ENCODE measurements at places on chromosomes 6 and 20.

DNA sequence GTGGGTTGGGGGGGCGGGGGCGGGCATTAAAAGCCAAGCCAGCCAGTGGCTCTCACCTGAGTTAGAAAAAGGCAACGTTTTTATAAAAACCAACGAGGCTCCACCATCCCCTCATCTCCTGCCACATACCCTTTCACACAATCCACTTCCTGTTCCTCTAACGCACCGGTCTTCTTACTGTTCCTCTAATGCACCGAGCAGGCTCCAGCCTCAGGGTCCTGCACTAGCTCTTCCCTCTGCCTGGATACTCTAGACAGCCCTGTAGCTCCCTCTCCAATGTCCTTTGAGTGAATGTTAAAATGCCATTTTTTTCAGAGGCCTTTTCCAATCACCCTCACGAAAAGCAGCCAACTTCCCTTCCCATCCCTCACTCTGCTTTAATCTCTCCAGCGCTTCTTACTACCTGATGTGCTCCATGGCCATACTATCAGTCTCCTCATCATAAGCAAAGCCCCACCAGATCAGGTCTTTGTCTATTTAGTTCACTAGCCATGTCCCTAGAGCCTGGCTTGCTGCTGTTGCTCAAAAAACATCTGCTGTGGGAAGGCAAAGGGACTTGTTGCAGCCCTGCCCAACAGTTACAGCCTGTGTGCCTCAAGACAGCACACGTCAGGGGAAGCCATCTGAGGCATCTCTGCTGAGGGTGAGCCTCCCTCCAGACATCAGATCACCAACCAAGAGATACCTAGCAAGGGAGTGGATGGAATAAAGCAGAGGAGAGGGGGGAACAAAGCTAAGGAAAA is 3.9 kb downstream of the FKBP1A start:
- H3K27me3 ChIP-seq = no peaks in the 10 kb centered on the region
- peak overlapping the region; percentile 91 for H3K27ac ChIP-seq
- DNase-seq = no peak
- peaks cover 45% of the 10 kb centered on the region for H3K4me1 ChIP-seq
- H3K4me3 ChIP-seq = peak overlapping the region; percentile 11
- peaks cover 18% of the 10 kb centered on the region for H3K36me3 ChIP-seq

- DNase-seq = no peak
- H3K27me3 ChIP-seq = peaks cover 39% of the 10 kb centered on the region
- H3K27ac ChIP-seq = no peak overlapping the region
- H3K4me3 ChIP-seq = no peak overlapping the region
- peaks cover 7% of the 10 kb centered on the region for H3K4me1 ChIP-seq
Observed at GRCh38 chr6:88116276-88116675, 49.9 kb downstream of the CNR1 start.

GRCh38 chr6:23566418-23566817 is 559.6 kb upstream of the NRSN1 start:
- no peak overlapping the region for H3K27ac ChIP-seq
- H3K36me3 ChIP-seq = no peaks in the 10 kb centered on the region
- no peaks in the 10 kb centered on the region for H3K4me1 ChIP-seq

GRCh38 chr6:89944826-89945407 is 50.6 kb downstream of the GJA10 start:
- DNase-seq = peak; percentile 28
- H3K27ac ChIP-seq = no peak overlapping the region
- H3K4me1 ChIP-seq = peaks cover 21% of the 10 kb centered on the region
- H3K4me3 ChIP-seq = no peak overlapping the region

- no peak for DNase-seq
- peaks cover 12% of the 10 kb centered on the region for H3K36me3 ChIP-seq
- no peak overlapping the region for H3K27ac ChIP-seq
- H3K4me3 ChIP-seq = no peak overlapping the region
Observed at GRCh38 chr6:47519279-47519678, 41.7 kb downstream of the CD2AP start.

GRCh38 chr6:94955156-94955555 is 622.2 kb upstream of the MANEA start:
- peaks cover 74% of the 10 kb centered on the region for H3K27me3 ChIP-seq
- H3K4me3 ChIP-seq = no peak overlapping the region
- no peaks in the 10 kb centered on the region for H3K36me3 ChIP-seq
- DNase-seq = no peak
- no peaks in the 10 kb centered on the region for H3K4me1 ChIP-seq

GRCh38 chr6:39530201-39530759 is 194.9 kb downstream of the KIF6 start:
- H3K4me3 ChIP-seq = peak overlapping the region; percentile 29
- peak overlapping the region; percentile 65 for H3K27ac ChIP-seq
- H3K36me3 ChIP-seq = no peaks in the 10 kb centered on the region

DNA sequence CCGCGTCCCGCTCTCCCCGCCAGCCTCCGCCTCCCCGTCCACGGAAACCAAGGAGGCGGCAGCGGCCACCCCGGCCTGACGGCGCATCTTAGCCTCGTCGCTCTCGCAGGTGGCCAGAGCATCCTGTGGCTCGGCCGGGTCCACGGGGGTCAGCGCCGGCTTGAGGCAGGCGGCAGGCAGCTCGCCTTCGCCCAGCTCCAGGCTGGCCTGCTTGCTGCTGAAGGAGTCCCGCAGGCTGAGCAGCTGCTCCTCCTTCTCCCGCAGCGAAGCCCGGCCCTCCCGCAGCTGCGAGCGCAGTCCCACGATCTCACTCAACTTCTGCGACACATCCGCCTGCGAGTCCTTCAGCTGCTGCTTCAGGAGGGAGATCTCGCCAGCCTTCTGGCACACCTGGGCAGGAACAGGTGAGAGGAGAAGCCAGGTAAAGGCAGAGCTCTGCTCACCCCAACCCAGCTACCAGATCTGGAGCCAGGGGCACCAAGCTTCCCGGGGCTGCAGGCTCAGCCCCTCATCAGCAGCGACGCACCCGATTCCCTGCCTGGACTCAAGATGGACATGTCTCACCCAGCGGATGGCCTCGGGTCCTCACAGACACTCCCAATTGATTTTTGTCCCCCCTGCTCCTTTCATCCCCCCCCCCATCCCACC is 5.2 kb upstream of the FASTKD5 start:
- no peaks in the 10 kb centered on the region for H3K27me3 ChIP-seq
- no peaks in the 10 kb centered on the region for H3K4me1 ChIP-seq
- no peak overlapping the region for H3K4me3 ChIP-seq
- DNase-seq = no peak

DNA sequence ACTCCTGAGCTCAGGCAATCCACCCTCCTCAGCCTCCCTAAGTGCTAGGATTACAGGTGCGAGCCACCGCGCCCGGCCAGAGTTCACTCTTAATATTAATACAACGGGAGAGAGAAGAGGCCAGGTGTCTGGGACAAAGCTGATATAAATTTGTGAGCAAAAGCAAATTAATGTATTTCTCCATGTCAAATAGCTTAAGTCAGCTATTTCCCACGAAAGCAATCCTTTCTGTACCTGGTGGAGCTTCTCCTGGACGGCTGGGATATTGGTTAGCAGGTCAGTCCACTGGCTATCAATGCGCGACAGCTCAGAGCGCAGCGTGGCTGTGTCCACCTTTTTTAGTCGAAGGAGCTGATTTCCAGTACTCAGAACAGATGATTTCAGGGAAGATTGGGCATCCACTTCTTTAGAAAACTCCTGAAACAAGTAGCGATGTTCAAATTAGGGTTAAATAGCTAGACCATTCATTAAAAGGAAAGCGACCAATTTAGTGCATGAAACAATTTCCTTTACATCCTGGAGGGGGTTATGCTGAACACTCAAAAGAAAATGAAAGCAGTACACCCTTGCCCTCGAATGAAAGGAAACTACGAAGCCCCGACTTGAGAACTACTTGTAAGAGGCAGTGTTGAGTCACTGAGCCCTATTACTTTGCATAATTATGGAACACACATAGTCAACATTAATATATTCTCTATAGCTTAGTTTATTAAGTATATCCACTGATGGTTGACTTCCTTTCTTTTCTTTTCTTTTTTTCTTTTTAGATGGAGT is 403.4 kb downstream of the SYNE1 start:
- DNase-seq = no peak
- no peak overlapping the region for H3K4me3 ChIP-seq
- H3K27ac ChIP-seq = no peak overlapping the region
- H3K4me1 ChIP-seq = no peaks in the 10 kb centered on the region
- no peaks in the 10 kb centered on the region for H3K27me3 ChIP-seq

DNA sequence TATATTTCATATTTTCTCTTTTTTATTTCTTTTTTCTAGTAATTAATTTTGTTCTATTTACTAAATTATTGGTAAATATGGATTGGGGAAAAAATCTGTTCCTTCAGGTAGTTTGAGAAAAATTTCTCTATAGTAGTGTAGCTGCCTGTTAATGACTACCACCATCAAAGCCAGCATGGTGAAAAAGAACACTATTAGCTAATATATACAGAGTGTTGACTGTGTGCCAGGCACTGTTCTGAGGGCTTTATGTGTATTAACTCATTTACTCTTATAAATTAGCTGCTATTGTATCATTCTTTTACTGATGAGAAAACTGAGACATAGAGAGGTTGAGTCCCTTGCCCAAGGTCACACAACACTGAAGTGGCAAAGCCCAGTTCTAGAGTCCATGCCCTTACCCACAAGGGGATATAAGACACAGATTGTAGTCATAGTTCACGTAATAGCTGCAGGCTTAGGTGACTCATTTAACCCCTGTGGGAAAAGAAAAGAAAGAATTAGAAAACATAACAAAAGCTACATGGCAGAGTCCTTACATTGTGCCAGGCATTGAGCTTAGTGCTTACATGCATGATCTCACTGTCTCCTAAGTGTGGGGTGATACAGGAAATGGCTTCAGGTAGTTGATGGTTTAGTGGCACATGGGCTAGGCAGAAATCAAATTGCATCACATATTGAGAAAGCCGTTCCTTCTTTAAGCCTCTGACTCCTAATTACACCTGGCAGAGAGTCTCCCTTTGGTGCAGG is 12.2 kb upstream of the AKIRIN2 start:
- peak overlapping the region; percentile 85 for H3K27ac ChIP-seq
- no peaks in the 10 kb centered on the region for H3K36me3 ChIP-seq
- H3K27me3 ChIP-seq = no peaks in the 10 kb centered on the region
- peaks cover 12% of the 10 kb centered on the region for H3K4me1 ChIP-seq
- H3K4me3 ChIP-seq = no peak overlapping the region

GRCh38 chr6:25685251-25685650 is 33.2 kb downstream of the SCGN start:
- H3K27ac ChIP-seq = no peak overlapping the region
- H3K4me1 ChIP-seq = no peaks in the 10 kb centered on the region
- H3K27me3 ChIP-seq = no peaks in the 10 kb centered on the region
- no peaks in the 10 kb centered on the region for H3K36me3 ChIP-seq

- H3K4me3 ChIP-seq = no peak overlapping the region
- no peak overlapping the region for H3K27ac ChIP-seq
- DNase-seq = no peak
- H3K27me3 ChIP-seq = no peaks in the 10 kb centered on the region
- peaks cover 25% of the 10 kb centered on the region for H3K36me3 ChIP-seq
Observed at GRCh38 chr20:21203088-21203656, 77.3 kb downstream of the KIZ start.

DNA sequence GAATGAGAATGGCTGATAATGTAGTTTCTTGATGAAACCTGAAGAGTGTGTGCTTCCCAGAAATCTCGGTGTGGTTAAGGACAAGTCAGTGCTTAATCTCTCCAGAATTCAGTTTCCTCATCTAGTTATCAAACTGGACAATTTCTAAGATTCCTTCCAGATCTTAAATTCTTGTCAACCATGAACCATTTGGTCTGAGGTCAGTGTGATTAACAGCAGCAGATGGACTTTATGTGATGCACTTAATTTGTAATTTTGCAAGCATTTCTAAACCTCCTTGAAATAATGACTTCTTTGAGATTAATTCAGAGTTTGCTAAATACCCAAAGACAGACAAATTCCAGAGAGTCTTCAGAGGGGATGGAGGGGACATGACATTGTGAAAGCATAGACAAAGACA is 160.3 kb downstream of the KIF16B start:
- no peak overlapping the region for H3K27ac ChIP-seq
- H3K4me1 ChIP-seq = peaks cover 8% of the 10 kb centered on the region
- H3K4me3 ChIP-seq = no peak overlapping the region
- no peaks in the 10 kb centered on the region for H3K36me3 ChIP-seq
- no peaks in the 10 kb centered on the region for H3K27me3 ChIP-seq

DNA sequence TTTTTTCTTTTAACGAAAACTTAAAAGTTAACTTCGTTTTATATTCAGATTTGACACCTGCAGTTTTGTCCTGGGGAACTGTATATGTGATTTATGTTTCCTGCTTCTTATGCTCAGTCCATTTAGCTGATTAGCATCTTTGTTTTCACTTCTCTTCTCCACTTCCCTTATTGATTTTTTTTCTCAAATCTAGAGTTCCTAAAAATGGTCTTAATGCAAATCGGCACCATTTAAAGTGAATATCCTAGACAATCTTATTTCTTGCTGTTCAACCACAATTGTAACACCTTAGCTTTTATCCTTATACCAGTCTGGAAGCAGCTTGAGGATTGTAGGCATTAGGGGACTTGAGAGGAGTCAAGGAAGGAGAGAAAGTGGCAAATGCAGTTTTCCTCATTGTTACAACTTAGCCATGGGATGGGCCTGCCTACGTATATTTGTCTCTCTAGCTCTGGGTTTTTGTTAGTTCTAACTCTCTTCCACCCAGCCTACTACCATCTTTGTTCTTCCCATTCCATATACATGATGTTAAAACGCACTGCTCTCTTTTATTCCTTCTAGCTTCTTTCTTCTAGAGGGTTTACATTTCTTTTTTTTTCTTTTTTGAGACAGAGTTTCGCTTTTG is 8.5 kb downstream of the QRSL1 start:
- peaks cover 37% of the 10 kb centered on the region for H3K36me3 ChIP-seq
- no peak overlapping the region for H3K4me3 ChIP-seq
- peaks cover 14% of the 10 kb centered on the region for H3K4me1 ChIP-seq
- DNase-seq = no peak

- H3K4me3 ChIP-seq = no peak overlapping the region
- H3K27ac ChIP-seq = no peak overlapping the region
- H3K36me3 ChIP-seq = no peaks in the 10 kb centered on the region
- peaks cover 27% of the 10 kb centered on the region for H3K27me3 ChIP-seq
- DNase-seq = no peak
Observed at GRCh38 chr20:2822073-2822472, 5.9 kb downstream of the TMEM239 start.

DNA sequence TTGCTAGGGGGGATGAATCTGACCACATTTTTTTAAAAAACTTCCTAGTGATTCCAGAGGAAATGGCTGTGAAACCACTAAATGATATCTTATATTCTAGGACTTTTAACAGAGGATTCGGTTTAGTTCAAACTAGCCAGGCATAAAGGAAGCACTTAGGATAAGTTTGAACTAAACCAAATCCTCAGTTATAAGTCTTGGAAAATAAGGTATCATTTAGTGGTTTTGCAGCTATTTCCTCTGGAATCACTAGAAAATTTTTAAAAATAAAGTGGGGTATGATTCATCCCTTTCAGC is 327.9 kb upstream of the QKI start:
- H3K36me3 ChIP-seq = no peaks in the 10 kb centered on the region
- DNase-seq = no peak
- no peaks in the 10 kb centered on the region for H3K4me1 ChIP-seq
- peaks cover 10% of the 10 kb centered on the region for H3K27me3 ChIP-seq

GRCh38 chr6:168671028-168671862 is 230.3 kb downstream of the SMOC2 start:
- H3K27me3 ChIP-seq = peaks cover 20% of the 10 kb centered on the region
- peaks cover 10% of the 10 kb centered on the region for H3K4me1 ChIP-seq
- no peak for DNase-seq
- no peaks in the 10 kb centered on the region for H3K36me3 ChIP-seq
- no peak overlapping the region for H3K4me3 ChIP-seq
- H3K27ac ChIP-seq = no peak overlapping the region

Data from MCF 10A (cell line).